ENCODE measurements at places on chromosomes 5 and 9.

GRCh38 chr9:78303377-78304062 lies 6.6 kb downstream of the PSAT1 start:
- no peak for DNase-seq

- no peak for DNase-seq
Observed at GRCh38 chr9:134993996-134994720, 76.4 kb upstream of the FCN1 start.

DNA sequence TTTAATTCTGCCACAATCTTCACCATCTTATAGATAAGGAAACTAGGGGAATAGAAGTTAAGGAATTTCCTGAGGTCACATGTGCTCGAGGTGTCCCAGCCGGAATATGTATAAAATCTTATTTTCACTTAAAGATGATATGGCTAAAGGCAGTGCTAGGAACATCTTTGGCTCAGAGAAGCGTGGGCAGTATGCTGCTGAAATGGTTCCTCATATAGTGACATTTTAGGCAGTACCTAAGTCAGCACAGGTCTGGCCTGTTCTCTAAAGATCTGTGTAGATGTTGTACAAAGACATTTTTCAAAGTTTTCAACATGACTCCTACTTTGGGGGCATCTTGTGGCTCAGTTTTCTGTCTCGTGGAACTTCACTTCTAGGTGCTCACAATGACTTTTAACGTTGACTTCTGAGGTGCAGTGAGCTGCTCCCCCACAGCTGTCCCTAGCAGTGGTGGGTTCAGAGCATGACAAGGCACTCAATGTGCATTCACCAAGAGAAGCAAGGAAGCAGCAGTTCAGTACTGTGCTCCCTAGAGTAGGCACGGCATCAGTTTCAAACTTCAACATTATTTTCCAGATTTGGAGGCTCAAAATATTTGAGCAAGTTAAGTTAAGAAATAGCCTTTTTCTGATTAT lies 40.3 kb downstream of the TNFAIP8 start:
- DNase-seq, result no peak

- no peak for DNase-seq
Observed at GRCh38 chr9:135523521-135524129, 2.4 kb downstream of the LCN1 start.

GRCh38 chr5:52802272-52802973 lies 14.7 kb downstream of the ITGA1 start:
- DNase-seq, result no peak

GRCh38 chr5:16665601-16666000 lies 48.8 kb upstream of the RETREG1 start:
- DNase-seq, result no peak
